ENCODE measurements at places on chromosomes 3 and 15.

DNA sequence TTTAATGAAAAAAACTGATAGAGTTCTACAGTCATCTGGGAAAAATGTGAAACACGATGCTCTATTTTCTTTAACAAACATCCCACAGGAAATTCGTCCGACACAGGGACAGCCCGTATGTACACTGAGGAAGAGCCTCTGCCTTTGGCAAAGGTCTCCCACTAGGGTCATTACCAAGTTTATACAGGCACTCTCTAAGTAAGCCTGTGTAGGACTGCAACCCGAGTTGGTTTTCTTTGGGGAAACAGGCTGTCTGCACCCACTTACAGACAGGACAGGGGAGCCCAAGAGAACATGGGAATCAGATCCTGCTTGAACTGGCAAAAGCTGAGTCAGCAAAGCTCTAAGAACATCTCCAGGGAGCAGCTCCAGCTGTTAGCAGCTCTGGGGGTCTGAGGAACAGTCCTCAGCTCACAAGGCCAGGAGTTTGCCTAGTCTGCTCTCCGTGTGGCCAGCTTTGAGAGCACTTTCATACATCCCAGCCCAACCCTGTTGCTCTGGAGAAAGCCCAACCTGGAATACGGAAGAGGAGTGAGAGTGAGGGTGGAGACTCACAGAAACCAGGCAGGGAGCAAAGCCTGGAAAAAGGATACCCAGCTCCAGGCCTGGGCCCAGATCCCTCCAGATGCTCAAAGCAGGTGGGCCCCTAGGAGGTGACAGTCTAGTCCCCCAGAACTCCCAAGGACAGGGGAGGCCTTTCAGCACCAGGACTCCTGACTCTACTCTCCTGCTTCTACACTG lies 1.9 kb downstream of the TBC1D2B start:
- DNase-seq: no peak

DNA sequence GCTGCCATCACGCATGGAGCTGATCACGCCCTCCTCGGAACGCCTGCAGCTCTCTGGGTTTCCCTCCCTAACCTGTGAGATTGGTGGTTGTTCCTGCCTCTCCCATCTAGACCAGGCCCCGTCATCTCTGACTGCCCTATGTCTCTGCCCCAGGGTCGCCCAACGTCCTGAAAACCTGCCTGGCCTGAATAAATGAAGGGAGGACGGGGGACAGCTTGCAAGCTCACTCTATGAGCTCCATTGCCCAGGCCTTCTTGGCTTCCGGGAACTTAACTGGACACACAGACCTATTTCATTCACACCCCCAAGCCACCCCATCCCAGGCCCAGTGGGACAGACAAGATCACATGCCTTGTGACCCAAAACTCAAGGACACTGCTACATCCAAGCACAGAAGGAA lies 274.2 kb downstream of the XXYLT1 start:
- no peak for DNase-seq

GRCh38 chr3:23723930-23724329 lies 81.8 kb upstream of the UBE2E1 start:
- no peak for DNase-seq

DNA sequence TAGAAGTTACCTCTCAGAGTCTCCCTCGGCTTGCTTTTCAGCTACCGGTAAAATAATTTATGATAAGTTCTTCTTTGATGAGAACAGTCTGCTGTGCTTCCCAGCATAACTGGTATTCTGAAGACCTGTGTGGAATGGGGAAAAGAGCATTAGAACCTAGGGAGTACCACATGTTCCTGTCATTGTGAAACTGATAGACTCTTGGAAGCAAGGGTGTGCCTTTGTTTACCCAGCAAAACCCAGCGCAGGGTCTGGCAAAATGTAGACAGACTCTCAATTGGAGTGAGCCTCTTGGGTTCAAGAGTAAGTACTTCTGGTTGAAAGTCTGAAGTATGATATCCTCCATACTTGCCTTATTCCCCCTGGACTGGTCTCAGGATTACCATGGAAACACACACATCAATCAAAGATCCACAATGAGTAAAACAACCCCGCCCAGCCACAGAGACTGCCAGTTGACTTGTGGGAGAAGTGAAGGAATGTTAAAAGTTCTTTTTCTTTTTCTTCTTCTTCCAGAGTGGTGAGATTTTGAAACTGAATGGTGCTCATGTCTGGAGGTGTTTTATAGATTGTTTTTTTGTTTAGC lies 652.4 kb upstream of the NAALADL2 start:
- DNase-seq: no peak

GRCh38 chr3:23203708-23204330 lies 692 bp downstream of the UBE2E2 start:
- no peak for DNase-seq

GRCh38 chr15:87727073-87727472 lies 529.5 kb downstream of the NTRK3 start:
- DNase-seq: no peak

All from effector CD4-positive, alpha-beta T cell (primary cell).